Myocyte (in vitro differentiated cells): ENCODE measurements at places on chromosomes 1 and 21.

- DNase-seq: no peak
Observed at GRCh38 chr1:79388694-79389361, 382.3 kb upstream of the ADGRL4 start.

- peak; percentile 5 for DNase-seq
Observed at GRCh38 chr1:109687641-109688499, at the start of gene GSTM1. GSTM1 (plus strand) TSS chr1:109687817; CDS start chr1:109687874, 57 bp downstream.

GRCh38 chr1:16443975-16444770, 3.6 kb downstream of the NECAP2 start:
- no peak for DNase-seq

- peak; percentile 51 for DNase-seq
Observed at GRCh38 chr1:205430696-205431305, 8.9 kb upstream of the LEMD1 start.

DNA sequence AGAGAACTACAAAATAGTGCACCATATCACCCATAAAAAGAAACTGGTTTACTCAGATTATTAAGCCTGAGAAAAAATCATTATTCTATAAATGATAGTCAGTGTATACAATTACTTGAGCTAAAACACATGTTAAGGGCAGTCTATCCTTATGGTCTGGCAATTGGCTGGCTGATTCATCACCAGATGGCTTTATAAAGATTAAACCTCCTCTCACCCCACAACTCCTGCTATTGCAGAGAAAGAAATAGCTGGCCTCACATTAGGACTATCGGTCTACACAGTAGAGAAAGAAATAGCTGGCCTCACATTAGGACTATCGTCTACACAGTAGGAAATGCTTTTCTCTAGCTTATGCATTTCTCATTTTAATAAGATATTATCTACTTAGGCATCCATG, 21.2 kb downstream of the CEP170 start:
- DNase-seq: peak; percentile 50

GRCh38 chr1:37032660-37033354, 1.5 kb downstream of the GRIK3 start:
- DNase-seq: no peak

DNA sequence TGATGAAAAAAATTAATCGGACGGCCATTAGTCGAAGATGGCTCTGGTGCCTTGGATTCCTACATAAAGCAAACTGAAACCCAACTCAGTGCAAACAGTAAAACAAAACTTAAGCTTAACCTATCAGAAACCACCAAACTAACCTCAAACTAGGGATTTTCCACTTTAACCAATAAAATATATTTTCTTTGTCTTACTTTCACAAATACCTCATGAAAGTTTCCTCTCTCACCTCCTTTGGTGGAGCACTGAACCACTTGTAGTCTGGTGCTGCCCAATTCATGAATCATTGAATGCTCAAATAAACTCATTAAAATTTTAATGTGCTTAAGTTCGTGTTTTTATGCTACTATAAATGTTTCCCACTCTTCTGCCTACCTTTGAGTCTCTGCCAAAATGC, 7.0 kb downstream of the ADORA3 start:
- DNase-seq: no peak

DNA sequence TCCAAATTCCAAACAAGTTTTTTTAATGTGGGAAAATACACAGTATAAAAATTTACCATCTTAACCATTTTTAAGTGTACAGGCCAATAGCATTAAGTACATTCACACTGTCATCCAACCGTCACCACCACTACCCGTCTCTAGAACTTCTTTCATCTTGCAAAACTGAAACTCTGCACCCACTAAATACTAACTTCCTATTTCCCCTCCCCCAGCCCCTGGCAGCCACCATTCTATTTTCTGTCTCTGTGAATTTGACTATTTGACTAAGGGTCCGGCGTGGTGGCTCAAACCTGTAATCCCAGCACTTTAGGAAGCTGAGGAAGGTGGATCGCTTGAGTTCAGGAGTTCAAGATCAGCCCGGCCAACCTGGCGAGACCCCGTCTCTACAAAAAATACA, 36.1 kb downstream of the CLSTN1 start:
- DNase-seq: no peak

- DNase-seq: no peak
Observed at GRCh38 chr1:116345011-116345410, 28.0 kb upstream of the ATP1A1 start.

DNA sequence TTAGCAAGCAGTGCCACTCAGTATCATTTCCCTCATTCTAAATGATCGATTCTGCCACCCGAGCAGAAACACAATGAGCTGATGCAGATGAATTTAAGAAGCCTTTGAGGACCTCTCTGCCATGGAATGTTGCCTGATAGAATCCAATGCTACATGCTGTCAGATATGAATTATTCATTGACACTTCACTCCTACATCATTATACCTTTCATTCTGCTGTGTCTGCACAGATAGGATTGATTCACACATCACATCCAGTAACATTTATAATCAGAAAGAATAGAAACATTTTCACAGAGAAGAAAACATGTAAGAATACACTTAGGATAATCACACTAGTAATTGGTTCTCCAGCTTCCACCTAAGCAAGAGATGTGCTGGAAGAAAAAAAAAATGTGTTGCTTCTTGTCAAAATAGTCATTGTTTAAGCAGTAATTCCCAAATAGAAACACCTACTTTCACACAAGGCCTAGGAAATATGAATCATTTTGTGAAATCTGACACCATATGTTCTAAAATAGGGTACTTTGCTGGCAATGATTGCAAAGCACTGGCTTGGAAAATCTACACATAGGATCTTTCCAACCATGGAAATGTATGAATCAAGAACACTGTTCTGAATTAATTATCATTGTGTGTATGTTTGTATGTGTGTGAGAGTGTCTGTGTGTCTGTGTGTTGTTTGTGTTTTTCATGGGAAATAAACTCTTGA, 110.1 kb downstream of the GRIK1 start:
- DNase-seq: peak; percentile 8

- DNase-seq: no peak
Observed at GRCh38 chr1:215606564-215607168, 39.6 kb downstream of the KCTD3 start.

GRCh38 chr1:91564888-91565701, 64.4 kb downstream of the CDC7 start:
- DNase-seq: peak; percentile 43

DNA sequence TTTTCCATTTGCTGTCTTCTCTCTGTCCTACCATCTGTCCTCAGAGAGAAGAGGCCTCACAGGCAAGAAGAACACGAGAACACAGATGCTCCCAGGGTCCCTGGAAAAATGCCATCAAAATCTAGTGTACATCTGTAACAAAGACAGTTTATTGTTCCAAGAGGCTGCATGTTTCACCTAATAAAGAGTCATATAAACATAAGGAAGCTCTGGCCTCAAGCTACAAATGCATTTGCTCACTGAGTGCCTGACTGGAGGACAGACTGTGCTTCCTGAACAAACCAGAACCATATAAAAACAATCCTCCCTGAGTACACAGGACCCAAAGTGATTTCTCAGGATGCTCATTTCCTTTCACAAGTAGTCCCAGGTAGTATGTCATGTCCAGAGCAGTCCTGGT, 76.3 kb upstream of the SLC44A3 start:
- peak; percentile 25 for DNase-seq

- DNase-seq: no peak
Observed at GRCh38 chr1:59411147-59411546, 114.3 kb downstream of the FGGY start.

- DNase-seq: peak; percentile 69
Observed at GRCh38 chr1:202656951-202657646, 53.2 kb downstream of the SYT2 start.
